ENCODE measurements at places on chromosomes 7 and 10.
A peak's percentile ranks its signal among the peaks of the same experiment; 100 is the strongest.

DNA sequence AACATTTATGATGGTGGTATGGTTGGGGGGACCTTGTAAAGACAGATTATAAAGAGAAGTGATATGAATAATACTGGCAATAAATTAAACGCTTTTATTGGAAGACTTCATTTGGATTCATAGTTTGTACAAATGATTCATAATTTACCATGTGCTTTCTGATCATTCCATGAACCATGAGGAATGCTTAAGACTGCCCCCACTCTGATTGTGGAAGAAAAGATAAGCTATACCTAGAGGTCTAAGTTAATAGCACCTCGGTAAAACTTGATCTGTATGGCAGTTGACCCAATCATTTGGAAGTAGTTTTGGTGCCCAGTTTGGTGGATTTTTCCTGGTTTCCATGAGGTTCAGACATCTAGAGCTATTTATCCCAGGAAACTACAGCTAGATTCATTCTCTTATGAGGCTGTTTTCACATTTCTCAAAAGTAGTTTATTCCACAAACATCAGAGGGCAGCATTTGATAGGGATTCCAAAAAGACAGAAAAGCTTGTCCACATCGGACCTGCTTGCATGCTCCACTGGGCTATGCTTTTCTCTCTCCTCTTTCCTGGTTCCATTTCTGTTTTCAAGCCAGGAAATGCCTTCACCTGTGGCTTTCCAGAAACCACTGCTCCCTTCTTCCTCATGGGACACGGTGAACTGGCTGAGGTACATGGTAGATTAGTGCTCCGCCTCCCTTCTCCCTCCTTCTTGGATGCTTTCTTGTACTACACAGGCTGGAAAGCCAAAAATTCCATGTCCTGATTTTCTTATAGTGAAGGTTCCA, 29.2 kb downstream of the TFAM start:
- DNase-seq: no peak

DNA sequence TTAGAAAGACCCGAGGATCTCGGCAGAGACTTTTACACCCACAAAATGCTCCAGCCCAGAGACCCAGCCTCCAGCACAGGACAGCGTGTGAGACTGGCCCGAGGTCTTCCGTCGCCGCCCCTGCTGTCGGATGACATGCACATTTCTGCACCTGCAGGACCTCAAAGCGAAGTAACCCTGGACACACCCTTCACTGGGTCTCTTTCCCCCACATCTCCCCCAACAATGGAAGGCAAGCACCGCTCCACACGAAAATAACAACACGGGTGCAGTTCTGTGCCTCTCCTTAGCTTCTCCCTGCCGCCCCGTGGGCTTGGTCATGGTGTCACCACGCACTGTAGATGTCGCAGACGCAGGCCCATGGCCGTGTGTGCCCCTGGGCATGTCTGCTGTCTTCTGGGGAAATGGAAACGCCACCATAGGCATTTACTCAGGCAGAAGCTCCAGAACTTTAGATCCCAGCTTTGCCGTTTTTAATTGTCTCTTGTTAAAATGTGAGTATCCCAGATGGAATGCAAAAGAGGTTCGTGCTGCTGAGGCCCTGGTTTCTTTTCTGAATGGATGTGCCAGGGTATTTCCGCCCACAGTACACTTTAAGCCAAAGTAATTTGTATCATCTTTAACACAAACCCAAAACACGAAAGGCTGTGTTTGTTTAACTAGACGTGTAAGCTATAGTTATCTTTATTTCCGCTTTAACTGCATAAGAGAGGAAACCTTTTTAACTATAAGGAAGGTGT, 237.9 kb downstream of the MGMT start:
- DNase-seq: no peak

DNA sequence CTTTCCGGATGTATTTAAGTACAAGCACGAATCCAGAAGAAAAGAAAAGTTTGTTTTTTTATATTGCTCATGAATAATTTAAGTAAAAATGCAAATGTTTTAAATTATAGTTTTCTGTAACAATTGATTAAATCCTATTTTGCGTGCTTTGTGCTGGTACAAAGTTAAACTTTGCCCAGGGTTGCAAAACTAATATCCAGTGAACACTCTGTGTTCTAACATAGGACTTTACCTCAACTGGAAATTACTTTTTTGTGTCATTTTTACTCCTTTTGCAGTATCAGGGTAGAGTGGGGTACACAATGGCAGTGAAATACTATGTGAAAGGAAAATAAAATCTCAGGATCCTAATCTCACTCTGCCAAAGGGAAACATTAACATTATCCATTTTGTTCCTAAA, 801.4 kb upstream of the MBL2 start:
- DNase-seq: no peak

- no peak for DNase-seq
Observed at GRCh38 chr10:71966046-71967004, 2.1 kb downstream of the CHST3 start.

- no peak for DNase-seq
Observed at GRCh38 chr7:111668711-111669110, 106.4 kb upstream of the IMMP2L start.

- DNase-seq: peak; percentile 58
Observed at GRCh38 chr10:106826716-106827115, 337.8 kb downstream of the SORCS1 start.

GRCh38 chr7:3042861-3043489, 692 bp downstream of the CARD11 start:
- no peak for DNase-seq

DNA sequence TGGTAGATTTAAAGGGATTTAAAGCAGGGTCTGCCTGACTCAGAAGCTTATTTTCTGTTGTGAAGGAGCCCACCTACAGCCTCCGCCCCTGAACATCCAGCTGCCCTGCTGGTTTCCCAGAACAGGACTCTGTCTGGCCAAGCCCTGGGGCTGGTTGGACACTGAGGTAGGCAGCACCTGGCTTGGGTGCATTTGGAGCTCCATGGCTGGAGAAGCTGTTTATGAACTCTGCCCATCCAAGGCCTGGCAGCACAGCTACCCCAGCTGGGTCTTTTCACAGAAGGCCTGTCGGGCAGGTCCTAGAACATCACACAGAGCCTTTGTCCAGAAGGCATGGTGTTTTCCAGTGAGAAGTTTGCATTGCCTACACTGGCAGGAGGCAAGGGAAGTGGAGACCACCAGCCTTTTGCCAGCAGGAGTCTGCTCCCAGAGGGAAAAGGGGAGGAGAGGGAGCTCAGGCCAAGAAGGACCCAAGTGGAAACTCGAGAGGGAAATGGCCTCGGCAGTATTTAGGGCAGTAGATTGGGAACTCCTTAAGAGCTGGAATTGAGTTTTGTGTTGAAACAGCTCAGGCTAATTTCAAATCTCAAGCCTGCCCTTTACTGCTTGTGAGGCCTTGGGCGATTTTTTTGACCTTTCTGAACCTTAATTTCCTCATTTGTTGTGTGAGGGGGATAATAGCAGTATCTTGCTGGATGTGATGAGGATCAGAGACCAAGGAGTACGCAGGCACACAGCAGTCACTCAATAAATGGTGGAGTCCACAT, 12.3 kb upstream of the PDCD4 start:
- DNase-seq: peak; percentile 85

Data from suppressor macrophage (primary cell).